Urothelium cell line (cell line): ENCODE measurements at places on chromosomes 12 and 14.

DNA sequence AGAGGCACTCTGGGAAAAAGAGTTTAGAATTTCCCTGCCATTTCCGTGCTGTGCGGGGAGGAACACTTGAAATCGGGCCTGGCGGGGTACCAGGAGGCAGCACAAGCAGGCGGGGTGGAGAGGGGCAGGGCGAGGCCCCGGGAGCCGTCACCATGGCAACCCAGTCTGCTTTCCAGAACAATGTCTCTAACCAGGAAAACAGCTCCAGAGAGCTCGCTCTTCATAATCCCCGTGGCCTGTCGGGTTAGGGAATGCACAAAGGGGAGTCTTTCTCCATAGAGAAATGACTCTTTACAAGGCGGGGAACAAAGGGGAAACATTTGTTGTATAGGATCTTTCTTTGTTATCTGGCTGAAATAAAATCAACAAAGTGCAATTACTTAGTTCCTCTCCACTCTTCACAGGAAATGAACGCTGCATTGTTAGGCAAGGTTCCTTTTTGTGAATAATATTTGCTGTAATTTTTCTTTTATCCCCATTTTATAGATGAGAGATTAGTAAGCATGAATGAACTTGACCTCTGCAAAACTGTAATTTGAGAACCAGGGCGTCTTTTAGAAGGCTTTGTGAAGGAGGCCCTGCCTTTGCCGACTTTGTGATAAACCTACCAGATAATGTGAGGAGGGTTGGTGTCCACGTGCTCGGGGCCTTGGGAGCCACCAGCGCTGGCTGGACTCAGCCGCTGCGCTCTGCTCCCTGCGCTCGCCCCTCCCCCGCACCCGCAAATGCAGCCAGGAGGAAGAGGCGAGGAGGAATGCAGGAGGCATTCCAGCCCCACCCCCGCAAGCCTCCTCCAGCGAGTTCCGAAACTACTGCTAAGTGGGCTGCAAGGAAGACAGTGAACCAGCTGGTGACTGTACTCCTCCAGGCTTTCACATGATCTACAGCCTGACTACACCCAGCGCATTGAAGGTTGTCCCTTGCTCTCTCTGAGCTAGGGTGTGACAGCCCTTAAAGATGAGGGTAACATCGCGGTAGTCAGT is 105.2 kb upstream of the ATF7IP start:
- peak; percentile 89 for DNase-seq

DNA sequence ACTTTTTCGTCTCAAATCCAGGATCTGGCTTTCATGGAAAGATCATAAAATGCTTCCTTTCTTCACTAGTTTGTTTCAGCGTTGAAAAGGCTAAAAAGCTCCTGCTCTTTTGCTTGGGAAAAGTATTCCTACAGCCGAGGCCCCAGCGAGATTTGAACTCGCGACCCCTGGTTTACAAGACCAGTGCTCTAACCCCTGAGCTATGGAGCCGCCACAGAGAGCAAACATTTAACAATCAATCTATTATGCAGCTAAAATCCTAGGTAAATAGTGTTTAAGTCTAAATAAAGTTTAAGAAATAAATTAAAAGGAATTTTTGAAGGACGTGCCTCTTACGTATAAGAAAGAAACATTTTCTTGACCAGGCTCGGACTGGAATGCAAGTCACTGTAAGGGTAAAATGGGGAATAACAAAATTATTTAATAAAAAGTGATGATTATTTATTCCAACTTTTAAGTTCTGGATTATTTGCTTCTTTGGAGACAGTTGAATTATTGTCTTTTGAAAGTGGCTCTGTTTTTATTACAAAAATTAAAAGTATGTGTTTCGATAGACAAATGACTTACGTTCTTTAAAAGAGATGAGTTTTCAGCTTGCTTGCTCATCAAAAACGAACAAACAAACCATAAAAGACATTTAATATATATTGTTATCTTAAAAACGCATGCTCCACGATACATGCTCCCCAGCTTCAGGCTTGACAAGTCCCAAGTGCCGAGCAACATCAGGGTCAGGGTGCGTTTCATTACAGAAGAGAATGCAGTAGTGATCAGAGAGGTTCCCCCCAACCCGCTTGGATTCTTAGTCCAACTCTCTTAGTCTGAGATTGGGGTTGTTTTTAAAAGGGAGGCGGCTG is 10.2 kb downstream of the OR6S1 start:
- DNase-seq, result peak; percentile 44

DNA sequence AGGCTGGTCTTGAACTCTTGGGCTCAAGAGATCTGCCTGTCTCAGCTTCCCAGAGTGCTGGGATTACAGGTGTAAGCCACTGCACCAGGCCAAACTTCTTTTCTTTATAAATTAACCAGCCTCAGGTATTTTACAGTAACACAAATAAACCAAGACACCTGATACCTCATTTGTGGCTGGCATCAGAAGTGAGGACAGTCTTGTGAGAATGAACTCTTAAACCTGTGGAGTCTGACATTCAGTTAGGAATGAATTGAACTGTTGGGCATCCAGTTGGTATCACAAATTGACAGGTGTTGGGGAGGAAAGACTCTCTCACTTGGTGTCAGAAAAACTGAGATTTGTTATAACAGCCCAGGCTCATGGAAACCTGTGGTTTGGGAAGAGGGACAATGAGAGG is 120.5 kb downstream of the DENND5B start:
- no peak for DNase-seq

- no peak for DNase-seq
These were observed 199.9 kb upstream of the FOXN3 start for GRCh38 chr14:89616852-89617341.

DNA sequence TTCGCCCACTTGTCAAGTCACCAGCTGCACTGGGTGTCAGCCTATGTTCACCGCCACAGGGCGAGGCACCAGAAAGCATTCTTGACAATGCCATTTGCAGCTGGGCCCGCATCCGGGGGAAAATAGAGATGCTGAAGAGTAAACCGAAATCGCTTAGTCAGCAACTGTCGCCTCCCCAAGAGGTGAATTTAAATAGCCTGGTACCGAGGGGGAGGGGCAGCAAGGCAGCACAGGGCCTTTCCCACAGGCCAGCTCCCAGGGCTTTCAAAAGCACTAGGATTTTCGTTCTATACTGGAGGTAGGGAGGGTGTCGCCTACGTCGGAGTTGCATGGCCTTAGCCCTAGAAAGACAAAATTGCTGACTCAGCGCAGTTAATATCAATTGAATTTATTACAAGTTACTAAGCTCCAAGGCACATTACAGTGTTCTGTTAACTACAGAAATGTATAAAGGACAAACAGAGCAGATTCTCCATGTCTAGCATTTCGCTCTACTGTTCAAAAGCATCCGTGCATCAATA is 4.3 kb downstream of the IRF2BPL start:
- peak; percentile 57 for DNase-seq

DNA sequence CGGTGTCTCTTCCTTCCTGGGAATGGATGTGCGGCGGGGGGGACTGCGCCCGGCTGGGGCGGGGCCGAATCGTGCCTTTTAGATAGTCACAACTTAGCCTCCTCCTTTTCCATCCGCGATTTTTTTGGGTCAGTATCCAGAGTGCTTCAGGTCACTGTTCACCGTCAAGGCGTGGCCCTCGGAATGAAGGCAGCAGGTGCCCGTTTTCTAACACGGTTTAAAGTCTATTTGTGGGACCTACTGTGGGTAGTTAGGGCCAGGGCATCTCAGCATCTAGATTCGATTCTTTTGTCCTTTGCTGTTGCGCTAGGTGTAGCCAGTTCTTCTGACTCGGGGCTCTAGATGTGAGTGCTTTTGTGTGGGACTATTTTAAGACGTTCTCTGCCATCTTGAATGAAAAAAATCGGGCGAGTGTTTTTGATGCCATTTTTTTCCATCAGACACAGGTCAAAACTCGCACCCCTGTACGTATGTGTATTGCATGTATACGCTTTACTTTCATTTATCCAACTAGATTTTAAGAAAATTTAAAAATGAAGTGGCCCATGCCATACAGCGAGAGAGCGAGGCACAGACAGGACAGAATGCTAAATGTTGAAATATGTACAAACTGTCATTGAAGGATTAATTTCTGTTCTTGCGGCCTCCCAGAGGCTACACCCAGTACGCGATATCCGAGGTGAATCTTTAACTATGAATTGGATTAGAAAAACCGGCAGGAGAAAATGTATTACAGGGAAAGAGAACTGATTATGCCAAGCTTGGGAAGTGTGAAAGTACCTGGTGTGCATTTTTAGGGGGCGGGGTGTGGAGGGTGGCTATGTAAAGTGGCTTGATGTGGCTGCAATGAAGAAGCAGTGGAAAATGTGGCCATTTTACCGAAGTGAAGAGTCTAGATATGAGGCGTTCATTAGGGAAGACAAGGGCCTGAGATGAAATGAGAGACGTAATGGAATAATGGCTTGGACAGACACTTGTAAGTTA is 835 bp downstream of the VEZT start:
- peak; percentile 57 for DNase-seq

DNA sequence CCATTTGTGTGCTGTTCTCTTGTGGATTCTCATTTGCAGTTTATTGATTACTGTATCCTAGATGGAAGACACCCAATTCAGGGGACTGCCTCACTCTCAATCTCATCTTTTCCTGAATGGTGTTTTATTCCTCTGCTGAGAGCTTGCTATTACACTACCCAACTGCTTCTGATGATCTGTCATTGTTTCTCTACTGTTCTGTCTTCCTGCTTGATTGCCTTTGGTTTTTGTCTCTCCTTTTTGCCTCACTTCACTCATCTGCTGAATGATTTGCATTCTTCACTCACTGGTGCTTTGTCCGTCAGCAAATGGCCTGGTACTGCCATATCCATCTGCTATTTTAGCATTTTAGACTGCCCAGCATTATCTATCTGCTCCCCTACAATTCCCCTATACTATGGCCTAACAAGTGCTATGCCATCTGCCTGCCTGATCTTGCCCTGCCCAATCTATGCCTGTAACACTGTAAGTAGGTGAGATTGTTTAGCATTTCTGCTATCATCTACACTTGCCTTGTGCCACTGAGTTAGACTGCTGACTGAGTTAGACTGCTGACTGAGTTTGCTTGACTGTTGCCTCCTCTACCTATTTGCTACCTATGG is 335.1 kb downstream of the GPHN start:
- DNase-seq, result no peak

GRCh38 chr12:121334513-121335343 is 17.5 kb downstream of the ANAPC5 start:
- DNase-seq, result peak; percentile 70

DNA sequence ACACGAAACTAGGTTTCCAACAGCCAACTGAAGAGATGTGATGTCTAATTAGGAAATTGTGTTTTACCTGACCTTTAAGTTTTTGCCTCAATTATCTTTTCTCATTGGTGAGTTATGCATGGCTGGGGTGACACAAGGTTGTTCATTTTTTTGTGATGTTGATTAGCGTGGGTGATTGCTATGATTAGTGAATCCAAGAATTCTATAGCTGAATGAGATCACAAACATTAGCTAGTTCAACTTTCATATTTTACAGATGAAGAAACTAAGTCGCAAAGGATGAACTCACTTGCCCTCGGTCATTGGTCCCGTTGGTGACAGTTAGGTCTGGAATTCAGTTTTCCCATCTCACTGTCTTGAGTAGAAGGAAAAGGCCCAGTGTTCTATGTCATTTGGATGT is 32.6 kb upstream of the LMNTD1 start:
- no peak for DNase-seq

GRCh38 chr12:40727774-40728483 is 35.7 kb downstream of the CNTN1 start:
- peak; percentile 6 for DNase-seq

GRCh38 chr14:84804895-84805294 is 725.0 kb upstream of the FLRT2 start:
- DNase-seq, result no peak

GRCh38 chr12:6631549-6631961 is 4.2 kb downstream of the LPAR5 start:
- DNase-seq, result no peak

GRCh38 chr14:92733007-92733406 is 15.4 kb downstream of the LGMN start:
- DNase-seq, result no peak

DNA sequence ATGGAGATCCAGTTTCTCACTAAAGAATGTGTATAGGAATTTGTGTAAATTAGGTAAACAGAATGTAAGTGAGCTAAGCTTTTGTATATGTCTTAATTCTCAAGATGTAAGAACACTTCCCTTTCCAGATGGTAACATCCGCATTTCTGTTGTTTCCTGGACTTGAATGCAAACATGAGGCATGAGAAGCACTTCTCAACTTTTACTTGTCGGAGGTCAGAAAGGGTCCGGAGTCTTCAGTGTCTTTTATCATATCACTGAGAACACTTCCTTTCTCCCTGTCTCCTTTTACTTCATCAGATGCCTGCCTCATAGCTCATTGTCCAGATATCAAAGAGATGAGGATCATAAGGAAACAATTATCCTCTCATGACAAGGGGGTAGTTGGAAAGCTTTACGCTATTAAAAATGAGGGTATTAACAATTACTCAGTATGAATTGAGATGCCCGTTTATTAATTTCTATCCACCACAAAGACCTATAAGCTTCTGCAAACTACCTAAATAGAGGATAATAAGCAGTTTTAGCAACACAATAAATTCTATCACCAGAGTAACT is 214.1 kb upstream of the FLRT2 start:
- DNase-seq, result no peak

- DNase-seq, result peak; percentile 79
These were observed at the start of gene RILPL1 for GRCh38 chr12:123533672-123534643. RILPL1 (minus strand) TSS chr12:123533719; CDS start chr12:123533482, 237 bp downstream.

GRCh38 chr14:94088516-94088915 is 7.4 kb downstream of the IFI27L1 start:
- DNase-seq, result no peak

DNA sequence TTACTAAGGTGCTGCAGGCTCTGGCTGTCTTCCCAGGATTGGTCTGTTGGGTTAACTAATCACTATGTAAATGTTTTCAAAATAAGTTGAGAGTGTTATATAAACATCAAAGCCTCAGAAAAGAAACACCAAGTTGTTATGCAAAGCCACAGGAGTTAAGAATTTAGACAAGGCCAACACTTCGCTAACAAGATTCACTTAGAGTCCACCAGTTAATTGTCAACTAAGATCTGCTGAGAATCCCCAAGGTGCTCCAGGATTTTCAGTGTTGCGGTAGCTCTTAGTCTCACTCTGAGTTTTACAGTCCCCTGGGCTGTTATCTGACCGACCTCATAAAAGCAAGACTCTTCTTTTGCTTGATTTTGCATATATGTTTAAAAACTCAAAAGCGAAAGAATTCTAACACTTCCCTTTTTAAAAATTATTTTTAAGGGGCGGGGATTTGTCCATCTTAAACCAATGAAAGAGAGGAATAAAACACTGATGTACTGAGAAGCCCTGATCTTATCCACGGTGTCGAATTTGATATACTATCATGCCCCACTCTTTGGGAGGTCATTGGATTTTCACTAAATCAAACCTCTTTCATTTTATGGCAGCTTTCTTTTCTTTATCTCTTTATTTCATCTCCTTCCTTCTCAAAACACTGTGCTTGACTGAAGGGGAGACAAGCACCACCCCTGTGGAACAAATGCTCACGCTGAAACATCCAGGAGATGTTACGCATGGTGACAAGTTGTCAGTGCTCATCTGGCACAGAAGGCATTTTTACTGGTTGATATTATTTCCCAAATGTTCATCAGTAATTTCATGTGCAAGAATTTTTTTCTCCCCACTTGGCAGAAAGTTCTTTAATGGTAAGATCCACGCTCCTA is 7.0 kb downstream of the NIN start:
- no peak for DNase-seq

- DNase-seq, result no peak
These were observed 139.4 kb downstream of the GRIP1 start for GRCh38 chr12:66539431-66539830.

- DNase-seq, result peak; percentile 35
These were observed 398.9 kb upstream of the MIS18BP1 start for GRCh38 chr14:45651890-45652289.
